ENCODE measurements at places on chromosomes 3 and 15.

- no peak for DNase-seq
Observed at GRCh38 chr3:5431146-5431545, 243.6 kb downstream of the EDEM1 start.

DNA sequence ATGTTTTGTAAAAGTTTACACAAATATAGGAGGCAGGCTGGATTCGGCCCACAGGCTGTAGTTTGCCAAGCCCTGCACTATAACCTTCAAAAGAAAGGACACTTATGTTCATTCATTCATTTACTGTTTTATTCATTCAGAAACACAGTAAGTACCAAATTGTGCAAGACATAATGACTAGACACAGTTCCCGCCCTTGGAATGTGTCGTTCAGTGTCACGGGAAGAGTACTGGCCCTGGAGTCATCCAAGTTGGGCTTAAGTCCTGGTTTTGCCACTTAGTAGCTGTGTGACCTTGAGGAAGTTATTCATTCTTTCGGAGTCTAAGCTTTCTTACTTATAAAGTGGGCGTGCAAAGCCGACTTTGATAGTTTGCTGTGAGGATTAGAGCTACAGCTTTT, 22.0 kb downstream of the COLQ start:
- no peak for DNase-seq

DNA sequence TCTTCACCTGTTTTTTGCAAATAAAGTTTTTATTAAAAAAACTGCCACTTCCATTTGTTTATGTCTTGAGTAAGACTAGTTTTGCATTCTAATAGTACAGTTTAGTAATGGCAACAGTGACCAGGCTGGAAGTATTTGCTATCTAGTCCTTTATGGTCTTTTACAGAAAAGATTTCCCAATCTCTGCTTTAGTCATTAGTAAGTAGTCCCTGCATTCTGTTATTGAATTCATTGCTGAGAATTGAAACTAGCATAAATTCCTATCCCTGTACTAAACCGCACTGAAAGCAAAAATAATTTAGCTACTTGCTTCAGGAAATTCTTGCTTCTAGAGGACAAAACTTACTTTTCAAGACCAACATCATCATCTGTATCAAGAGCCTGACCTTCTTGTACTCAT, 46.2 kb downstream of the CNTN6 start:
- DNase-seq = no peak

GRCh38 chr3:66317750-66318376, 97.1 kb downstream of the SLC25A26 start:
- no peak for DNase-seq

DNA sequence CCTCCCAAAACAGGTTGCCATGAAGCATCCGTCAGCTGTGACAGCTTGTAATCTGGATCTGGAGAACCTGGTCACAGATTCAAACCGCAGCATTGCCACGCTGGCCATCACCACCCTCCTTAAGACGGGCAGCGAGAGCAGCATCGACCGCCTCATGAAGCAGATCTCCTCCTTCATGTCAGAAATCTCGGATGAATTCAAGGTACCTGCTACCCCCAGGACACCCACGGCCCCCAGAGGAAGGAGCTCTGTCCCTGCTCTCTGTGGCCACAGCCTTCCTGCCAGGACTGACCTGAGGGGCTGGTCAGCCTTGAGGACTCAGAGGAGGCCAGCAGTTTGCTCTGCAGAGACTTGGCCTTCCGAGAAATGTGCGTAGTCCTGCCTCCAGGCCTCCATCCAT, 11.2 kb downstream of the COPG1 start:
- no peak for DNase-seq

GRCh38 chr3:54891540-54891897, 36.3 kb downstream of the LRTM1 start:
- DNase-seq = peak; percentile 3

DNA sequence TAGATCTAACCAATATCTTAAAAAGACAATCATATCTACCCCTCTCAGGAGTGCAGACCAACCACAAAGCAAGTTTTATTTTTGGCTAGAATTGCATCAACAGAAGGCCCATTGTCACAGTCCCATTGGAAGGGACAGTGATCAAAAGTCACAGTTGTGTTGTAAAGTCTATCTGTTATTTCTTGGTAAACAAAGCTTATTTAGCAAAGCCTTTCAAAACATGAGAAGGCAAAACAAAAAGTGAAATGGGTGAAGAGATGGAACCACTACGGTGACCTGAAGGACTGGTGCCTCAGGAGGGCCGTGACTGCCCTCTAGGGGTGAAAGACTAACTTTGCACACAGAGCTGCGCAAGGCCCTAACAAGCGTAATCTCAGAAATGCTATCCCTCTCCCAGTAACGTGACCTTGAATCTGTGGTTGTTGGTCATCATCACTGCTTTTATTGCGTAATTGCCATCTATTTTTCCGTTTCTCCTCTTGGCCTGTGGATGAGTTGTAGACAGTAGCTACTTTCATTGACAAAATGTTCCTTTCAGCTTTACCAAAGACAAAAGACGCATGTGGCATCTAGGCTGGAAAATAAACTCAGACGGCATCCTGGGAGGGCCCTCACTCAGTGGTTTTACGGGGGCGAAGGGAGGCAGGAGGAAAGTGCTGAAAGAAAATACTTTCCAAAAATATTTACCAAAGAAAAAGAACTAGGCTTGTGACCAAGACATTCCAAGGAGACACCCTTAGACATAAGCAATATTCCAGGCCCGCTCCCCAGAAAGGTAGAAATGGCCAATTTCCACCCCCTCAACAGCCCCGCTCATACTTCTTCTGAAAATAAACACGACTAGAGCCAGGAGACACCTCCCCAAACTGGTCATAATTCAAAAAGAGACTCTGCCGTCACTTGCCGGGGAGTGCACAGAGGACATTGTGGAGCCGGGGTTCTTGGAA, 79.4 kb downstream of the FRMD4B start:
- peak; percentile 14 for DNase-seq

DNA sequence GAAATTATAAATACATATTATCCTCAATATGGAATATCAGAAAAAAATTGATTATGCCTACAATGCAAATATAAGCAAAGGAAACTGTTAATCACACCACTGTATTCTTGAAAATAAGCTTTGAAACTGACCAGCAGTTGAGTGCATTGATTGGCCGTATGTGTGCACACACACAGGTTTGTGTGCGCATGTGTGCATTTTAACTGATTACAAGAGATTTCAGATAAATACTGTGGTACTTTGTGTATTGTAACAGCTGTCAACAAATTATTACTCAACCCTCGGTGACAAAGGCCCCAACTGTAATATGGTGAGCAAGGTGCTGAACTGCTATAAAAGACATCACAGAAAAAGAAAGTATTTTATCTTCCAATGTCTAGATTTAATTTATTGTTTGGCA, 1238.9 kb upstream of the ALCAM start:
- no peak for DNase-seq

DNA sequence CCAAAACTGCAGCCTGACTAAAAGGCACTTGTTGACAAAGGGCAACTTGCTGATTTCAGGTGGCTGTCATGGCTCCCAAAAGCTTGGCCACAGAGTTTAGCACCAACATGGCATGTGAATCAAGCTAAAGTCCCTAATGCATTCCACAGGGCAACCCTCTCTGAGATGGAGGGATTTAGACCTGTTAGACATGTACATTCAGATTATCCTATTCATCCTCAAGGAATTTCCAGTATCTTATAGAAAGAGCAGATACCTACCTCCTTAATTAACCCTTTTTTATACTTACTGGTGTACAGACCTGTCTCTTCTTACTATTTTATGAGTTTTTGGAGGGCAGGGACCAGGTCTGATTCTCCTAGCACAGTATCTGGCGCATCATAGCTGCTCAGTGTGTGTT, 31.3 kb downstream of the ACP3 start:
- no peak for DNase-seq

DNA sequence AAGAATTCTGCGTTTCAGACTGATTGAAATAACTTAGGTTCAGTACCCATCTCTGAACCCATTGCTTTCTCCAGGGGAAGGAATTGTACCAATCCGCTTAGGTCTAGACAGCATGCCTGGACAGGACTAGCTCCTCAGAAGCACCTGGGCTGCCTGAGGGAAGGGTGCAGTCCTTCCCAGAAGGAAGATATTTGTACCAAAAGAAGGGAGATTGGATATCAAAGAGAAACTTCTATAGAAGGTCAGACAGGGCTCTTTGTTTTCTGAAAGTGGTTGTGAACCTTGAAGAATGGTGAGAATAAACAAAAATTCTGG, 133.8 kb upstream of the LRTM1 start:
- DNase-seq = no peak

DNA sequence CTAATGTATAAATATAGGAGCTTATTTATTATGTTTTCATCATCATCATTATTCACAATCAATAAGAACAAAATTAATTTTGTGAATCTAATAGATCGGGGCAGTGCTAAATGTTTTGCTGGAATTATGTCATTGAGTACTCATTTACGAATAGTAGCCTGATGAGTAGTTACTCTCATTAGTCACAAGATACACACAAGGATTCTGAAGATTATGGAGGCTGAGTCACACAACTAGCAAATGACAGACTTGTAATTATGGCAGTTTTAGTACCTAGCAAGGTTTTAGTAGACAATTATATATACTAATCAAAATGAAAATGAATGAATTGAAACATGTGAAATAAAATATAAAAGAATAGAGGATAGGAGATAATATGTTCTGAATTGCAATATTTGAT, 954.2 kb downstream of the CADM2 start:
- no peak for DNase-seq

DNA sequence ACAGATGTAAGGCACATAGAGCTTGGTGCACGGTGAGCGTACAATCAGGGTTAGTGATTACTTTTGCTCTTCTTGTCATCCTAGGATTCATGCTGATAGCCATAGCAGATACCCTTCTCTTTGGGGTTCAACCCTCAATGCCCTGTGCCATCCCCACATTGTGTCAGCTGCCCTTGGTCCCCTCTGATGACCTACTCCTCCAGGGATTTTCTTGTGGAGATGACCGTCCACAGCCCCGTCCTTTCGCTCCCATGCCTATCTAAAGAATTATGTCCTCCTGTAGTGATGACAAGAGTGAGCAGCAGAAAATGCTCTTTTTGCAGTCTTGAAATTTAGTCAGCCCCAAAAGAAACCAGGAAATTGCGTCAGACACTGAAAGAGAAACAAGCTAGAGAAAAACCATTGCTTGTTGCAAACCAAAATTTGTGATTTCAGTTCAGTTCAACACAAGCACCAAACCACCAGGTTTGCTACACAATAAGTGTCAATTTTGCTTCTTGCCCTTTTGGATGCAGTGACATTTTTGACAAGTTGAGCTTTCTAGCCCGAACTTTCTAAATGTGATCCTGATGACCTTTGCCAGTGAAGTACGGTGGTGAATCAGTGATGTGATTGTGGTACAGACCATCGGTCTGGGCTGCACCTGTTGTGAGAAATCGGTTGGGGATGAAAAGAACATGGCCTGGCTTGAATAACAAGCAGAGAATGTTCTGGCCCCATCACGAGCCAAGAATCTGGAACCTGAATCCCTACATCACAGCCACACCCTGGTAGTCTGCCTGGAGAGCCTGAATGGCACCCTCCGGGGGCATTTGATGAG, 41.3 kb downstream of the CMTM7 start:
- DNase-seq = no peak

DNA sequence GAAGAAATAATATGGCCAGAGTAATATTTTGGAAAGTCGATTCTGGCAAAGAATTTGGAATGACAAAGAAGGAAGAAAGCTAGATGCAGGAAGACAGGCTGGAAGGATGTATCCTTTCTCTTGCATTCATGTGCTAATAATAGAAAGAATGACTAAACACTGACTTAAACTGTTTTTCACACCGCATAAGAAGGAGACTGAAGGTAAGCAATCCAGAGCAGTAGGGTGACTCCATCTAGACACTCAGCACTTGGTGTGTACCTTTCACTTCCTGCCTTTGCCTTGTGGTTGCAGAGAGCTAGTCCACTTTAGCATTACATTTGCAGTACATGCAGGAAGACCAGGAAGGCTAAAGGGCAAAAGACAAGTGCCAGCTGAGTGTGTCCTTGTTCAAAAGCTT, 234.6 kb downstream of the RBMS3 start:
- DNase-seq = no peak

GRCh38 chr3:80999481-80999880, 762.0 kb downstream of the GBE1 start:
- DNase-seq = no peak

DNA sequence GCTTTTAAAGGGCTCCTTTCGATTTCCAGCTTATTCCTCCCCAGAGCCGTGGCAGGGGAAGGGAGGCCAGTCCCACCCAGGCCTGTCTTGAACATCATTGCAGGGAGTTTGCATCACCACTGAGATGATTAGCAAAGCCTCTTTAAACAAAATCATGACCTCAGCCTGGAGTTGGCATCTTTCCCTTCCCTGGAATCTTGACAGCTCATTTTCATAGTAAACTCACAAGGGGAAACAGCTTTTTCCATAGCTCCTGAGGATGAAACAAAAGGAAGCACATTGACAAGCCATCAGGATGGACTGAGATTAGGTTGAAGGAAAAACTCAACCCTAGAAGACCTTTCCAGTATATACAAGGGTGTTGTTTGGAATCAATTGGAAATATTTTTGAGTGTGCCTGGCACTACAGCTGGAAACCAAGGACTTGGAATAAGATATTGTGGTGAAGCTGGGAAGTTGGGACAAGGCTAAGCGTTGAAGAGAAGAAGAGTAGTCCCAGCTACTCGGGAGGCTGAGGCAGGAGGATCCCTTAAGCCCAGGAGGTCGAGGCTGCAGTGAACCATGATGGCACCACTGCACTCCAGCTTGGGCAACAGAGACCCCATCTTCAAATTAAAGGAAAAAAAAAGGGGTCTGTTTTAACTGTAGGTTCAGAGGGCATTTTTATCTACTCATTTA, 3.1 kb upstream of the LARP6 start:
- no peak for DNase-seq

GRCh38 chr15:68387381-68388143, 44.4 kb downstream of the ITGA11 start:
- no peak for DNase-seq

- DNase-seq = no peak
Observed at GRCh38 chr3:100044369-100044768, 69.9 kb downstream of the FILIP1L start.

DNA sequence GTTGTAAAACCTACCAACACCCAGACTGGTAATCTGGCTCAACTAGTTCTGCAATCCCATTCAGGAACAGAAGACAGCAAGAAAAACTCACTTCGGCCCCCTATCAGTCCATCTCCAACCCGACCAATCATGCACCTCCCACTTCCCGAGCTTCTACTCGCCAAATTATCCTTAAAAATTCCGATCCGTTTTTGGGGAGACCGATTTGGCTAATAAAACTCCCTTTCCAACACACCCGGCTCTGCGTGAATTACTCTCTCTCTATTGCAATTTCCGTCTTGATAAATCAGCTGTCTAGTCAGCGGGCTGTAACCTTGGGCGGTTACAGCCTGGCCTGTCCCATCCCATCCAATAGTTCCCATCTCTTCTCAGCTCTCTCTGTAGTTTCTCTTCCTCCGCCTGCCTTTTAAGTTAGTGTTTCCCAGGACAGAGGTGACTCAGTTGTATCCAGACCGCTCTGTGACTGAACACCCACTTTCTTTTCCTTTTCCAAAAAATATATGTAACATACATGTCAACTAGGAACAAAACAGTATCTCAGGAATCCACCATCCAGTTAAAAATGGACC, 780 bp upstream of the ACAD9 start:
- DNase-seq = peak; percentile 32

All from HuH-7 (cell line).